ENCODE measurements at places on chromosomes 7 and 10.

GRCh38 chr10:33211106-33211878 lies 123.2 kb downstream of the NRP1 start:
- peak; percentile 77 for DNase-seq

DNA sequence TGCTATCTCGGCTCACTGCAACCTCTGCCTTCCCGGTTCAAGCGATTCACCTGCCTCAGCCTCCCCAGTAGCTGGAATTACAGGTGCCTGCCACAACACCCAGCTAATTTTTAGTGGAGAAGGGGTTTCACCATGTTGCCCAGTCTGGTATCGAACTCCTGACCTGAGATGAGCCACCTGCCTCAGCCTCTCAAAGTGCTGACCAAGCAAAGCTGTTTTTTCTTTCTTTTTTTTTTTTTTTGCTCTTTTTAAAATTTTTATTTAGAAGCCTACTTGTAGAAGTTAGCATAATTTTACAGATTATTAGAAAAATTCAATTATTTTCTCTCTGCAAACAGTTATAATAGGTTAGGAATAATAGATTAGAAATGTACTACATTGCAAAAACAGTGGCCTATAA lies 1.2 kb upstream of the FGFBP3 start:
- DNase-seq = no peak

GRCh38 chr7:104536956-104537355 lies 208.6 kb downstream of the LHFPL3 start:
- DNase-seq = no peak

GRCh38 chr7:154698726-154699291 lies 304.1 kb downstream of the PAXIP1 start:
- no peak for DNase-seq

GRCh38 chr10:128056303-128057050 lies 69.7 kb downstream of the MKI67 start:
- no peak for DNase-seq

DNA sequence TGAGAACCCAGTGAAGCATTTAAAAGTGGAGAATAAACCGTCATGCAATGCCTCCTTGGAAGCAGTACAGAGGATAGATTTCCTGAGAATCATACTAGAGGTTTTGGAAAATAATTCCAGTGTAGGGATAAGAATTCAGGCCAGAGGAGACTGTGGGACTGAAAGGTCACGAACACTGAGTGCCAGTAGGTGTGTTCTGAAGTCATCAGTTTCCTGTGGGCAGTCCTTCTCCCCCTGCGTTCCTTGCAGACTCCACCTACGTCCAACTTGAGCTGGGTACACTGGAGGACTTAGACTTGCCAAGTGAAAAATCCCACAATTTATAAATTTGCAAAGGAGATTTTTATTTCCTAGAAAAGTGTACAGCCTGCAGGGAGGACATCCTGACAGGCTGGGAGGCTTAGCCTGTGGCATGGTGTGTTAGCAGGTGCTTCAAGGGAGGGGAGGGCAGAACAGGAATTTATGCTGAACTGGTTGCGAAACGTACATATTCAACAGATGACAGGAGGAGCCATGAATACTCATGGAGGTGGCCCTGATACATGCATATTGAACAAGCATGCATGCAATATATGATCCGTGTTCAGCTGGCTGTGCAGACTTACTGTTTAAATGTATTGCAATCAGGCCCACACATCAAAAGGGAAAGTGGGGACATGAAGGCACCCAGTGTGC lies 72.9 kb upstream of the POM121L12 start:
- DNase-seq = no peak

- DNase-seq = no peak
Measured at GRCh38 chr10:510415-510881, 179.0 kb downstream of the DIP2C start.

DNA sequence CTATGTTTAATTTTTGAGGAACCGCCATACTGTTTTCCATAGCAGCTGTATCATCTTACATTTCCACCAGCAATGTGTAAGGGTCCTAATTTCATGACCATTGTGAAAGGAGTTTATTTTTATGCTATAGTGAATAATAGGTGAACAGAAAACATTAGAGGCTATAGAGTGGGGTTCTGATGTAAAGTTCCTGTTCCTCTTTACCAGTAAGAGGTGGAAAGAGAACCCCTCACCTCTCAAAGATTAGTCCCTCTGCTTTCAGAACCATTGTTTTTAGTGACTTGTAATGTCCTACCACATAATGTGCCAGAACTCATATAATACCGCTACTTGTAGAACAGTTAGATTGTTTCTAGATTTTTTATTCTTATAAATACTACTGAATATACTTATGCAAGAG lies 34.2 kb downstream of the SUFU start:
- no peak for DNase-seq

DNA sequence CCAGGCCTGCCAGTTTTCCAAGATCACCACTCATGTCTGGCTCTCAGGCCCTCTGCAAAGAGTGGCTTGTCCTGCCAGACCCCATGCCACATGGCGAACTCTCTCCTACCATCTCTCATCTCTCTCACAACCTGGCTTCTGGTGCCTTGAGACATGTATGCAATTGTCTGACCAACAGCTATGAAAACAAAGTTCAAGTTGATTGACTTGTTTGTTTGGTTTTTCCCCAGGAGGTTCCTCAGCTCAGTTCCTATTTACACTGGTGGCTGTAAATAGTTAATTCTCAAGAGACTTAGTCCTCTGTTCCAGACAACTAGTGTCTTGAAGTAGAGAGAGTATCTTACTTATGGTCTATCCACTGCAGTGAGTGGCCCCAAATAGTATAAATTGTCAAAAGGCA lies 131.8 kb downstream of the SNX10 start:
- no peak for DNase-seq

- DNase-seq = no peak
Measured at GRCh38 chr10:7206412-7207100, 204.3 kb downstream of the SFMBT2 start.

GRCh38 chr7:8197994-8198698 lies 63.8 kb downstream of the ICA1 start:
- no peak for DNase-seq

DNA sequence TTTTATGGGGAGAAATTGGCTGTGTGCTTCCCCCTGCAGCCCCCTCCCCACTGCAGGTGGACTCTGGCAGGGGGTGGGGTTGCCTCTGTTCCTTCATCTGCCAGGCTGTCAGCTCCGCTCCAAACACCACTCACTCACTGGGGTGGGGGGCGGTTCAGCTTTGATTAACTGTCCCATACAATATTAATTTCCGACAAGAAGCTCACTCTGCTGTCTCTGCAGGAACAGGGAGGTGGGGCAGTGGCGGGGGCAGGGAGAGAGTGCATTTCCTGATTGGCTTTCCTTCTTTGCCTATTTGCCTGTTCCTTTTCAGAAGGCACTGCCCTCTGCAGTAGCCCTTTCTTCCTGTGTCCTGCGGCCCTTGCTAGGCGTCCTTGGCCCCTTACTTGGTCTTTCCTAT lies 500.8 kb downstream of the PLXNA4 start:
- DNase-seq = peak; percentile 45

GRCh38 chr7:34451923-34452322 lies 206.1 kb upstream of the NPSR1 start:
- peak; percentile 46 for DNase-seq

DNA sequence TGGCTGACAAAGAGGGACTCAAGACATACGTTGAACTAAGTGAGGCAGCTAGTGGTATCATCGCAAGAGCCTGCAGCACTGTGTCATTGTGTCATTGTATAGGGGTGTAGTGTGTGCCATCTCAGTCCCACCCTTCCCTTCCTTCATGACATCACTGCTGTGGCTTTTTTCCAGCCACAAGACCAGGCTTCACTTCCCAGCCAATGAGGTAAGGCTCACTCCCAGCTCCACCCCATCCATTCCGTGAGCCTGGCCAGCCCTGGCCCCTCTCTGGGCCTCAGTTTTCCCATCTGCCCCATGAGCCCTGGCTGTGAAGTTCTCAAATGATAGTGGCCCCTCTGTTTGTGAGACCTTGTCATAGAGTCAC lies 134.3 kb upstream of the ZMIZ1 start:
- peak; percentile 32 for DNase-seq

DNA sequence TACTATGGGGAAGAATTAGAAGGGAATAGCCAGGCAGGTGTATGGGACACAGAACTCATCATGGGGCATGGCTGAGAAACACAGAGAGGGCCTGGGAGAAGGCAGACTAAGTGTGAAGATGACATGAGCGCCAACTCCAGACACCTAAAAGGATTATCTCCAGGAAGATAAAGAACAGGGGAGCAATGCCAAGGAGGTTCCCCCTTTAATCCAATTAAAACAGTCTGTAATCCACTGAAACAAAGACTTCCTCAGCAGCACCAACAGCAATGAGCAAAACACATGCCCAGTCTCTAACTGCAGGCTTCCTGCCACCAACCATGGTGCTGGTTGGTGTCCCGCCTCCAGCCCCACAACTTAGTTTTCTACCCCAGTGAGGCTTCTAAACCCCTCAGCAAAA lies 108.9 kb downstream of the GRID1 start:
- no peak for DNase-seq

DNA sequence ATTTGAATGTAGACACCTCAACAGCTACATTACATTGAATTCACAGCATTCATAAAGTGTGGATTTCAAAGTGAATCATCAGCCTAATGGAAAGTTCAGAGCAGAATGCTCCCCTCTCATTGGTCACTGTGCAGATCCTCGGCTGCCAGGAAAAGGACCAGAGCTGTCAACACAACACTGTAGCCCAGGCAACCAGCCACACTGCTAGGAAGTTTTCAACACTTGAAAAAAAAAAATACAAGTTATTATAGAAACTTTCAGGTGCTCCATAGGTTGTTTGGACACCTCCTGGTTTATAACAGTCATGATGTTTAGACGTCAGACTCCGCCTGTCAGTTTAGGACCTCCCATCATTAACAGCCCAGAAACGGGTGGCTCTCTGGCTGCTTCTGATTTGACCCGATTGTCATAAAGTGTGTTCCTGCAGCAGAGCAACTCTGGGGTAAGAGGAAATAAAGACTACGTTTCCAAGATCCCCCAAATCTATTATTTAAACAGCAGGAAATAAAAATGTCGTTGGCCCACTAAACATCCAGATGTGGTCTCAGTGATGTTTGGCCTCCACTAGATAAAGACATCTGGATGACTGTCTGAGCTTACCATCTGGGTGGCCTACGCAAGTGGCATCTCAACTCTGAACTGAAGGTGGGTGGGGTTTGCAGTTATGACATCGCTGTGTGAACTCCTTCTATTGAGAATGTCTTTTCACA lies 117.4 kb downstream of the CABCOCO1 start:
- peak; percentile 90 for DNase-seq

- peak; percentile 14 for DNase-seq
Measured at GRCh38 chr7:135597181-135597925, 39.6 kb downstream of the NUP205 start.

GRCh38 chr7:6614953-6615722 lies at the start of gene ZNF853:
Gene ZNF853, plus strand, starts transcription at chr7:6615610. Its CDS starts 565 bp downstream, at chr7:6616175.
- no peak for DNase-seq

- no peak for DNase-seq
Measured at GRCh38 chr7:155705623-155706360, 61.3 kb downstream of the RBM33 start.

DNA sequence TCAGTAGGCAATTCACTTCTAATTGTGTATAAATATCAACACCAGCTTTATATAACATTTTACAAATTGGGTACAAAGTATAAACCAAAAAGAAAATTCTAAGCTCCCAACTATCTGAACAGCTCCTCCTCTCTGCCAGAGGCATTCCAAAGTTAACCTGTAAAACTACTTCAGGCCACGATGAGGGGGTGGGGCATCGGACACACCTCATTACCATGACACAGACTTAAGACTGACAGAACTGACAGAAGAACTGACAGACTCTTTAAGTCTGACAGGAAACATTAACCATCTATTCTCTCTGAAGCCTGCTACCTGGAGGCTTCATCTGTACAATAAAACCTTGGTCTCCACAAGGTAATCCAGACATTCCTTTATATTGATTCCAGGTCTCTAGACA lies 12.3 kb downstream of the ESYT2 start:
- DNase-seq = no peak

All from fibroblast of upper back skin (primary cell).